Right atrium auricular region (tissue), 2 donors: ENCODE measurements at places on chromosomes 6 and 20. TPM values are rescaled to one million over a fixed set of nuclear protein-coding genes. Genes with fewer than 3 reads are reported as not detected.

Gene TBXT
- total RNA-seq, result not detected

Gene PDYN
- total RNA-seq, result not detected

DNA sequence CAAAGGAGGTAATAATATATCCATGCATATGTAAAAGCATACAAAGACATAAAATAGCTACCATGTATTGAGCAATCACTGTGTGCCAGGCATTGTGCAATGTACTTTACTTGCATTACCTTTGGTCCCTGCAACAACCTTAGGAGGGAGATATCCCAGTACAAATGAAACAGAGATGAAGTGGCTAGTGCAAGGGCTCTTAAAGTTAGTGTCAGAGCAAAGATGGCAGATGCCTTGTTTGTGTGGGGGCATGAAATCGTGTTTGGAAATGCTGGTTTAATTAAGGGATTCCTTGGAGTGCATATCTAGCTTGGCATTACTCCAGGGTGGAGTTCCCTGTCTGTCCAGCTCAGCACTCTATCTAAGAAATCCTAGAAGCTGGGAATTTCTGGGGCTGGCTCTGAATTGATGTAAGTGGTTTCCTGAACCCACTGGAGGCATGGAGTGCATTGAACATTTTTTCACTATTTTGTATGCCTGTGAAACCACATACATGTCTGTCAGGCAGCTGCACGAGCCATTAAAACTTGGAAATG is 9.8 kb downstream of the PAQR8 start:
- DNase-seq, result no peak

Gene SSTR4
- not detected for total RNA-seq

- no peak for DNase-seq
Observed at GRCh38 chr20:45951925-45952834, 17.7 kb downstream of the PCIF1 start.
